ENCODE measurements at places on chromosomes 6 and 20.

DNA sequence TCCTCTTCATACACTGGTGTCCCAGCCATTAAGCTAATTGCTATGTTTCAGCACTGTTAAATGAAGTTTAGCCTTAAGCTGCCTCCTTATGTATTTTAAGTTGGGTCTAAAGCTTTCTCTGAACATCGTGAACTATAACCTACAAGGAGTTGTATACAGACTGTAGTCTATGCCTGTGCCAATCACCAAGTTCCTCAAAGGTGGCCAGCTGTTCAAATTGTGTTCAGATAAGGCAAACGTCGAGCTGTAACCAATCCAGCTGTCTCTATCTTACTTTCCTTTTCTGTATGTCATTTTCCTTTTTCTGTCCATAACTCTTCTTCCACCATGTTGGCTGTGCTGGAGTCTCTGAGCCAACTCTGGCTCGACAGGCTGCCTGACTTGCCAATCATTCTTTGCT is 199.6 kb downstream of the OGFRL1 start:
- DNase-seq, result no peak

- no peak for DNase-seq
These were observed 810 bp upstream of the ABHD16B start for GRCh38 chr20:63860325-63861051.

GRCh38 chr6:112701201-112701600 is 354.1 kb downstream of the RFPL4B start:
- no peak for DNase-seq

- no peak for DNase-seq
These were observed 45.7 kb downstream of the RAMACL start for GRCh38 chr6:166540631-166541331.

DNA sequence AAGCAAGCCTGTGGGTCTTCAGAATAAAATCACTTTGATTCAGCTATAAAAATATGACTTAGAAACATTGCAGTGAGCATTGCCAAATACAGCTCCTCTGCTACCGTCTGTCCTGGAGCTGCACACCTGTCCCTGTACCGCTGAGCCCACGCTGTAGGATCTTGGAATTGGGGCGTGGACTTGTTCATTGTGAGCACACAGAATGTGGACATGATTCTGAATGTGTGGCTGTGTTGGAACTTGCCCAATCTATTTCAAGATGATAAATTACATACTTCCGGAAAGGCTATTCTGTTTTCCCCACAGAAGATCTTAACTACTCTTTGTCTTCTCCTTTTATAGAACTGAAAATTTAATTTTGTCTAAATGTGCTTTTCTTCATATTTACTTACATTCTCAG is 107.3 kb downstream of the UST start:
- no peak for DNase-seq

DNA sequence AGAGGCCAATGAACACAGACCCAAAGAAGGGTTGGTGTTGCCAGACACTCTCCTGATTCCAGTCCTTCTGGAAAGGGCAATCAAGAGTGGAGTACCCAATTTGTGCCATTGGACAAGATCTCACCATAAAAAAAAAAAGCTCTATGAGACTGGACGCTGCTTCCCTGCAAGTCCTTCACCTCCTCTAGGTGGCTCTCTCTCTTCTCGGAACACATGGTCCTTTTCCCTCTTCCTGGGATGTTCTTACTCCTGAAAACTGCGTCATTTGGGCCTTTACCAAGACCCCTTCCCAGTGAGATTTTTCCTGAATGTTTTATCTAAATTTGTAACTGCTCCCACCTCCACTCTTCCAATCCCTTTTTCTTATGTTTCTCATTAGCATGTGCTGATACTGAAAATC is 280.8 kb downstream of the FOXA2 start:
- DNase-seq, result no peak

GRCh38 chr6:81561071-81561564 is 191.4 kb downstream of the TENT5A start:
- DNase-seq, result no peak

GRCh38 chr20:44739942-44740341 is 5.7 kb upstream of the KCNK15 start:
- DNase-seq, result no peak

DNA sequence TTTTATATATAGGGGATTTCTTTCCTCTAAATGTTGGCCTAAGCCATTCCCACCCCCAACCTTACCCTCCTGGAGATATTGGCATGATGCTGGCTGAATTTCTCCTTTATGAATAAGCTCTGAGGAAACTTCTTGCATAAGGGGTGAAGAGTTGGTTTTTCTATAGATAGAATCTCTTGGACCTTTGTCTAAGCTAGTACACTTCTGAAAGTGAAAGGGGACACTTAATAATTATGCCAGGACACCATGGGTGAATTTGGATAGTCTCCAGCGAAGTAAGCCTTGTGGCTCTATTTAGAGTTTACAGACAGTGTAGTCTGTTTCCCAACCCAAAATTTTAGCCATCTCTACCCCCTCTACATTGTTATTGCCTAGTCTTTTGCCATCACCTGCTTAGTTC is 27.1 kb upstream of the FABP7 start:
- no peak for DNase-seq
